CD4-positive, CD25-positive, alpha-beta regulatory T cell (primary cell): ENCODE measurements at places on chromosomes 3 and 15.

GRCh38 chr3:139638518-139638917 is 39.3 kb downstream of the NMNAT3 start:
- no peak for DNase-seq

DNA sequence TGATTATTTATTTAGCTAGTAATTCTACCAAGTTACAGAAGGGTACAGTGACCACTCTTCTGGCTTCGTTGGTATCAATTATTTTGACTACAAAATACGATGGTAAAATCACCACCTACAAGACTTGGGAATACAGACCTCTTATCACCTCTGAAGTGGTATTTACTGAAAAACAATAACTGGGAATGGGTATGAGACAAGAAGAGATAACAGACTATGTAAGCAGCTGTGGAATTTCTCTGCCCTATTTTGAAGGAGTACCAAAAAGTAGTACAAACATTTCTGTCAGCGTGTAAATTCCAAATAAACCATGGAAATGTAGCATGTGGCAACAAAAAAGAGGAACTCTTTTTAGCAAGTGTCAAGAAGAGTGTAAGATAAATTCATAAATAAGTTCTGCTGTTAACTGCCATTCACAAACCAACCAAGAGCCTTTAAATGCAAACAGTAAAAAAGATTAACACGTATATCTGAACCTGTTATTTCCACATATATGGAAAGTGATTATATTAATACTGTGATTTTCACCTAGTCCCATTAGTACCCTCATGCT is 77.0 kb upstream of the SLC12A8 start:
- DNase-seq = no peak

DNA sequence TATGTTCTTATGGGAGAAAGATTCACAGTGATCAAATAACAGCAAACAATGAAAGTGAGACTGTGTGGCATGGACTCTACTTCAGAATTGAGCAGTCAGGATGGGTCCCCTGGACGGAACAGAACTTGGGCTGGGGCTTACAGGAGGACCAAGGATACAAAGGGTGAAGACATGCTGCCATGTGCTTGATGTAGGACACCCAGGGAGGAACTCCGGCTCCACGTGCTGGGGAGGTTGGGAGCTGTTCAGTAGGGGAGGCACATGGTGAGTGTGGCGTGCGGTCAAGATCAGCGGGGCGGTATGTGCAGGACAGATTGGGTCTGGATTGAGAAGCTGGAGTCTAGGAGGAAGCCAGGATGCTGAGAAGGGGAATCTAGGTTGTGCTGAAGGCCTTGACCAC is 32.6 kb downstream of the PPCDC start:
- no peak for DNase-seq

DNA sequence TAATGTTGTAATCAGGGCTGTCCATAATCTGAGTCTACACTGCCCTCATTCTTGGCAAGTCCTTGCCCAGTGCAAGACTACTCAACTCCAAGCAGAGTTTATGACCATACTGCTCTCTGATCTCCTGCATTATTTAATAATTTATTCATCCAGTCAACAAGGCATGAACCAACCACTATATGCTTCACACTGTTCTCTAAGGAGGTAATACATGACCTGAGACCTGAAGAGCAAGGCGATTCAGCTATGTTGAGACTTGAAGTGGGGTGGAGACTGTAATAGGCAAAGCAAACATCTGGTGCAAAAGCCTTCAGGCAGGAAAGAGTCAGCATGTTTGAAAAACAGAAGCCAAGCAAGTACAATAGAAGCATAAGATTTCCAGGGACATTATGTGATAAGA is 1362.8 kb downstream of the ROBO2 start:
- DNase-seq = no peak
